ENCODE measurements at places on chromosomes 3 and 15.

- DNase-seq: no peak
These were observed 806 bp downstream of the KLHL25 start for GRCh38 chr15:85793641-85794597.

- DNase-seq: no peak
These were observed 16.4 kb upstream of the SLC35G2 start for GRCh38 chr3:136802481-136802996.

GRCh38 chr3:62161371-62161770 is 212.0 kb downstream of the FEZF2 start:
- DNase-seq: no peak

GRCh38 chr3:196666001-196666867 is 26.7 kb downstream of the NRROS start:
- no peak for DNase-seq

DNA sequence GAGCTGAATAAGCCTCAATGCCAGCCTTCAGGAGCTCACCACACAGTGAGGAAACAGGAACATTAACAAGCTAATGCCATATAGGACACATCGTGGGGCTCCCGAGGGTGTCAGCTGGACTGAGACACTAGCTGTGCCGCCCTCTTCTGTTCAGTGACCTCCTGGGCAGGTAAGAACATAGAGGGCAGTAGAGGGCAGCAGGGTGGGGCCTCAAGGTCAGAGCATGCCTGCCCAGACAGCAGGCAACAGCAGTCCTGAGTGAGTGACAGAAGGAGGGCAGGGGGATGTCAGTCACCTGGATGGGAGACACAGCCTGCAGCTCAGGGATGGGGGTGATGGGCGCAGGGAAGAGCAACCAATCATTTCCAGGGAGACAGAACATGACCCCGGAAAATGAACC is 15.5 kb downstream of the NTRK3 start:
- no peak for DNase-seq

- DNase-seq: no peak
These were observed 11.4 kb upstream of the OCA2 start for GRCh38 chr15:28110481-28110881.

- DNase-seq: no peak
These were observed 13.3 kb upstream of the ALAS1 start for GRCh38 chr3:52184690-52185089.

- no peak for DNase-seq
These were observed 24.0 kb downstream of the LNP1 start for GRCh38 chr3:100425316-100425715.

- no peak for DNase-seq
These were observed 112.4 kb downstream of the FRMD5 start for GRCh38 chr15:44082558-44083157.

DNA sequence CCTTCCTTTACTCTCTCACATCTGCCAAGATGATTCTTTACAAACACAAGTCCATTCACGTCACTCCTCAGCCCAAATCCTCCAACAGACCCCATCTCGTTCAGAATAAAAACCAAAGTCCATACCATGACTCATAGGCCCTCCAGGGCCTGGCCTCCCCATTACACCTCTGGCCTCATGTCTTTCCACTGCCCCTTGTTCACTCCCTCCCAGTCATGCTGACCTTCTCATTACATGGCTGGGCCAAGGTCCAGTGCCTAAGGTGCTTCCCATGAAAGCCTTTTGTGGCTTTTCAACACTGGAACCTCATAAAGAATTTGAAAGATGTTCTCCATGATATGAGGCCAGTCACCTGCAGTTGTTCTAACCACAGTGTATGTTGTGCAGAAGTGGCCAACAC is 44.5 kb downstream of the NEK10 start:
- no peak for DNase-seq

DNA sequence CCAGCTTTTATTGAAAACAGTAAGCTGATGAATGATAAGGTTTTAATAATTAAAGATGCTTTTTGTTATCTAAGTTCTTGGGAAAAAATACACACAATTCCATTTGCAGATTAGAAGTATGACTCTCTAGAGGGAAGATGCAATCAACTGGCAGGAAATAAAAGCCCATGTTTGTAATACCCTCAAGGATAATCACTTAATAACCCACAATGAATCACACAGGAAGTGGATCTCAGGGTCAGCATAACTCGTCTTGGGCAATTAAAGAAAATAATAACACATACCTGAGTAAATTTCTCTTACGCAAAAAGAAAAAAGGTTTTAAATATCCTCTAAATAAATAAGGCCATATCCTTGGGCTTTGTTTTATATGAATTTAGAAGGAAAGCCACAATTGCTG is 9.4 kb upstream of the EID1 start:
- DNase-seq: no peak

- no peak for DNase-seq
These were observed 19.5 kb downstream of the CX3CR1 start for GRCh38 chr3:39260318-39260717.
